ENCODE measurements at places on chromosomes 11 and 22.

GRCh38 chr11:66787934-66788758, 55.1 kb upstream of the RCE1 start:
- ATAC-seq: no peak

- ATAC-seq: no peak
These were observed 45.7 kb downstream of the RPUSD4 start for GRCh38 chr11:126165757-126166156.

GRCh38 chr22:43200031-43200430, 13.1 kb upstream of the TTLL12 start:
- no peak for ATAC-seq

DNA sequence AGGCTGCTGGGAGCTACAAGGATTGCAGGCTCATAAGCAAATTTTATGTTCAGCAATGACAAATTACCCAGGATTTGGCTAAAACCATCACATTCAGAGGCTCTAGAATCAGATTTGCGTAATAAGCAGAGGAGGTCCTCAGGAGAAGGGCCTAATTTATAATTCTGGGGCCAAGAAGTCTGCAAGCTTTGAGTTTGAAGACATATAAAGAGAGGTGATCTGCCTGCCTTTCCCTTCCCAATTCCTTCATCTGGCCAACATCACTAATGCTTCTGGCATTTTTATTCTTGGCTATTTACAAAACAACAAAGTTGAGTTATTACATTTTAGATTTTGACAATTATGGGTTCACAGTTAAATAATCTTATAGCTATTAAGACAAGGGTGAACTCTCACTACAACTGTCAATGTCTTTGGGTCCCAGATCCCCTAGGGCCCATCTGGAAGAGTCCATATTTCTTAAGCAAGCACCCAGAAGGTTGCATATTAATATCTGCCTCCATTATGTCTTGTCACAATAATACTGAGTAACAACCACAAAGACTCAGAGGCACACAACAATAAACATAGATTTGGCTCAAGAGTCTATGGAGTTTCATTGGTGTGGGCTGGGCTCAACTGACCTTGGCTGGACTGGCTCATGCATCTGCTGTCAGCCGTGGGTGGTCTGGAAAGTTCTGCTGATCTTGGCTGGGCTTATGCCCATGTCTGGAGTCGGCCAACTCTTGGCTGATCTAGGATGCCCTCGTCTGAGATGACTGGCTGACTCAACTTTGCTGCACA, 67.2 kb upstream of the CD82 start:
- ATAC-seq: no peak

DNA sequence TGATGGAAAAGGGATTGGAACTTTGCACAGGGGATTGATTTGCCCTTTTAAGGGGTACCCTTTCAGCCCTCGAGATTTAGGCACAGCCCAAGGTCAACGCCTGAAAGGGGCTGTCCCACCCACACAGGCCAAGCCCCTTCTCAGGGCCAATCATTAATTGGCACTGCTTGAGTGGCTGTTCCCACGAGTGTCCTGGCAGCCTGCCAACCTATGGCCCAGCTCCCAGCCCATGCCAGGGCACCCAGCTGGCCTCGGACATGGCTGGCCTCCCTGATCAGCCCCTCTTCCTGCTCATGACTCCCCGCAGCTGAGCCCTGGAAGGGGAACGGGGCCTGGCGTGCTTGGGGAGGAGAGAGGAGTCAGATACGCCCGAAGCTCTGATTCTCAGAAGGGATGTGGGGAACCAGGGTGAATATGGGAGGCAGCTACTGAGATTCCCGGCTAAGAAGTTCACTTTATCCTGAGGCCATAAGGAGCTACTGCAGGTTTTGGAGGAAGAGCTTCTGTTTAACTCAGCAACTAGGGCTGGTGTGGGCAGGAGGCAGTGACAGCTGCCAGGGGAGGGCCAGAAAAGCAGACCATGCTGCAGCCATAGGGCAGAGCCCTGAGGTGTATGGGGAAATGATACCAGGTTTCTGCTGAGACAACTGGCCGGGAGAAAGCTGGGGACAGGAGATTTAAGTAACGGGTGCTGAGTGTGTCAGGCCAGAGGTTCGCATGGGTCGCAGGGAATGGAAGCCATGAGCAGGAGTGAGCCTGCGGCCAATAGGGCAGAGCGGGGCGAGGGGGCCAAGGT, 30.0 kb downstream of the WNT7B start:
- no peak for ATAC-seq

GRCh38 chr11:78916759-78917158, 342.1 kb upstream of the NARS2 start:
- ATAC-seq: 0 out of 3 replicates have a peak, but pooled peaks have one; percentile 30

GRCh38 chr11:823441-824291, 4.1 kb upstream of the CRACR2B start:
- ATAC-seq: no peak

DNA sequence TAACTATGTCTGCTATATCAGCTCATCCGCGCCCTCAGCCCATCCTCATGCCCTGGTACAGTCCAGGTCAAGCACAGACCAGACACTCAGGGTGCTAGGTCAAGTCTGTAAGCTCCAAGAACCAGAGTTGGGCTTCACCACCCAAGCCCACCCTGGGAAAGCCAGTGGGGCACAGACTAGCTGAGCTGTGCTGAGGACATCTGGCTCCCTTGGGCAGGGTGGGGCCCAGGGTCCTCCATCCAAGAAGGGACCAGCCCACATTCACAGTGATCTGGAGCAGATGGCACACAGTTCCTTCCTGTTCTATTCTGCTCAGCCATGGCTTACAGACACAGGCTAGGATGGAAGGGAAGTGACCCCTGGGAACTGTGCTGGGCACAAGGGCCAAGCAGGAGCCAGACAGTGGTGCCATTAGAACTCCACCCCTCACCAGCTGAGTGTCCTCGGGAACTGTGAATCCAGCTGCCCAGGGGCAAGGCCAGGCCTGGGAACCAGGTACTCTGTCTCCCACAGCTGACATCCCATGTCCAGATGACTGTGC, 9.1 kb downstream of the P2RY6 start:
- ATAC-seq: no peak

DNA sequence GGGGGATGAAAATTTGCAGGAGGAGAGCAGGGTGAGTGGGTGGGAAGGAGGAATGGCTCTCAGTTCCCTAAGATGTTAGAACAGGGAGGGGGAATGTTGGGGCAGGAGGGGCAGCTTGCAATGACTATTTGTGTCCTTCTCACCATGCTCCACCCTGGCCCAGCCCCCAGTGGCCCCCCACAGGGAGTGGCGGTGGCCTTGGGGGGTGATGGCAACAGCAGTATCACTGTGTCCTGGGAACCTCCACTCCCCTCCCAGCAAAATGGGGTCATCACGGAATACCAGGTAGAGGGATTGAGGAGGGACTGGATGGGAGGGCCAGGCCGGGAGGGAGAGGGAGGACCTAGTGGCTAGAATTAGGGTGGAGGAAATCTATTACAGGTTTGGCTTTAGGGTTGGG, 10.2 kb downstream of the ROBO3 start:
- no peak for ATAC-seq

DNA sequence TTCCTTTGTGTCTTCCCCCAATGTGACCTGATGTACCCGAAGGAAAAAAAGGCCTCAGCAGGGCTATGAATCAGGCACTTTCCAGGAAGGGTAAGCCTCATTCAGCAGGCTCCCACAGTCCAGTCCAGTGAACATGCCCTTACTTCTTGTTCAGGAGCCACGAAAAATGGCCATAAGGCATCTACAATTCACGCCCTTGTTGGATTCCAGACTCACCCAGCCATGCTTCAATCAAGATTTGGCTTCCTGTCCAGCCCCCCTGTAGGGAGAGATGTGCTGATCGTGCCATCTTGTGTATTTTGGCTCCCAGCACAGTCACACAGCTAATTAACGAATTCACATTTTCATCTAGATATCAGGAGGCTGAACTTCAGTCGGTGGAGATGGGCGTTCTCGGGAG, 9.9 kb upstream of the KCNJ5 start:
- no peak for ATAC-seq
